ENCODE measurements at places on chromosomes 2 and 18. TPM values are rescaled to one million over a fixed set of nuclear protein-coding genes. Genes with fewer than 3 reads are reported as not detected.

GRCh38 chr2:150100336-150100735 lies 387.1 kb downstream of the RND3 start:
- no peaks in the 10 kb centered on the region for H3K27me3 ChIP-seq
- H3K27ac ChIP-seq: no peak overlapping the region
- H3K4me3 ChIP-seq: no peak overlapping the region

DNA sequence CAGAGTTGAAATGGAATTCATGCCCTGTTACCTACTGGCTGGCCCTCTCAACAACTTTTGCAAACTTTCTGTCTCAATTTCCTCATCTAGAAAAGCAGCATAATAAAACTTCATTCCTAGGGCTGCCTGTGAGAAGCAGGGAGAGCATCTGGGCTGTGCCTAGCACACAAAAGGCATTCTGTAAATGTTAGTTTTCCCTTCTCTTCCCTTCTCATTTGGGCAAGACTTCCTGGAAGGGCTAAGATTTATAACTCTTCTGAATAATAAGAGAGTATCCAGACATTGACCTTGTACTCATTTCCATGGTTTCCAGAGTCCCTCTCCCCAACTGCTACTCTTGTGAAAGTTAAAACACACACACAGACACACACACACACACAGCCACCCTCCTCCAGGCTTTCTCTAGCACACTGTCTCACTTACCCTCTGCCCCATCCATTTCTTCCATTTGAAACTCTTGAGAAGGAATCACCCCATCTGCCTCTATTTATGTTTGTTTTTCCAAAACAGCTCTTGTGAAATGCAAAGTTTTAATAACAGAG lies 302.1 kb downstream of the SMAD2 start:
- H3K4me1 ChIP-seq: no peaks in the 10 kb centered on the region
- DNase-seq: no peak
- no peak overlapping the region for H3K4me3 ChIP-seq
- H3K27me3 ChIP-seq: no peaks in the 10 kb centered on the region
- no peaks in the 10 kb centered on the region for H3K36me3 ChIP-seq

- H3K4me3 ChIP-seq: no peak overlapping the region
- peaks cover 29% of the 10 kb centered on the region for H3K36me3 ChIP-seq
- peak overlapping the region; percentile 80 for H3K27ac ChIP-seq
- no peaks in the 10 kb centered on the region for H3K27me3 ChIP-seq
- DNase-seq: no peak
- peaks cover 9% of the 10 kb centered on the region for H3K4me1 ChIP-seq
Observed at GRCh38 chr2:27672723-27673486, 9.2 kb downstream of the SLC4A1AP start.

DNA sequence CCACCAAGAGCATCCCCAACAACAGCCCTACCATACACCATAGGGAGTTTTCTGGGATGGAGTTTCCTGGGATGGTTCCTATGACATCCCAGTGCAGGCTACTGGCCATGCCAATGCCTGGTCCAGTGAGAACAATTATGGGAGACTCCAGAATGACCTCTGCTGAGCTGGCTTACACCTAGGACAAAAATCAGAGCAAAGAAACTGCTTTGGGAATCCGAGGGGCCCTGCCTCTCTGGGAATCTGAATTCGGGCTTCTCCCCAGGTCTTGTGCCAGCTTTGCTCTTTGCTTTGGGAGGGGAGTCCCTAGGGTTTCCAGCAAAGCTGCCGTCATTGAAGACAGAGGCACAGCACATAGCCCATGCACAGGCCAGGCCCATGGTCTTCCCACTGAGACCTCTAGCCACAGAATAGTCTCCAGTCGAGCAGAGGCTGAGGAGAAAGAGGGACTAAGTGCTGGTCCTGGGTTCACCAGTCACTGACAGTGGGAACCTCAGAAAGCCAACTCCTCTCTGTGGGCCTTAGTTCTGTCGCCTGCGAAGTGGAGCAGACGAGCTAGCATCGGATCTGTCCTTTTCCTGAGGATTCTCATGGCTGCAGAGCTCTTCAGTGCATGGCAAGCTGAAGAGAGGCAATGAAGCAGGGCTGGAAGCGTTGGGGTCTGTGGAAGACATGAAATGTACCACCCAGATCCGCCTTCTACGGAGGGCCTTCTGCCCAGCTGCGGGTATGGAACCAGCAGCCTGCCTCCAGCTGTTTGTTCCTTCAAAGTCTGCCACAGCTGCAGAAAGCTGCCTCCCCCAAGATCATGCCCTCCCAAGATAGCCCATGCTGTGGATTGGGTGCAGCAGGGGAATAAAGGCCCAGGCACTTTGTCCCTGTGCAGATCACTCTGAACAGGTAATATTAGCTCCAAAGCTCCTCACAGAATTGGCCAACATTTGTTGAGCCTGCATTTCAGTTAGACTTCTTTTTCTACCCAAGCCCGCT lies 11.2 kb upstream of the LBH start:
- H3K27ac ChIP-seq: no peak overlapping the region
- H3K4me1 ChIP-seq: peaks cover 50% of the 10 kb centered on the region
- DNase-seq: no peak

DNA sequence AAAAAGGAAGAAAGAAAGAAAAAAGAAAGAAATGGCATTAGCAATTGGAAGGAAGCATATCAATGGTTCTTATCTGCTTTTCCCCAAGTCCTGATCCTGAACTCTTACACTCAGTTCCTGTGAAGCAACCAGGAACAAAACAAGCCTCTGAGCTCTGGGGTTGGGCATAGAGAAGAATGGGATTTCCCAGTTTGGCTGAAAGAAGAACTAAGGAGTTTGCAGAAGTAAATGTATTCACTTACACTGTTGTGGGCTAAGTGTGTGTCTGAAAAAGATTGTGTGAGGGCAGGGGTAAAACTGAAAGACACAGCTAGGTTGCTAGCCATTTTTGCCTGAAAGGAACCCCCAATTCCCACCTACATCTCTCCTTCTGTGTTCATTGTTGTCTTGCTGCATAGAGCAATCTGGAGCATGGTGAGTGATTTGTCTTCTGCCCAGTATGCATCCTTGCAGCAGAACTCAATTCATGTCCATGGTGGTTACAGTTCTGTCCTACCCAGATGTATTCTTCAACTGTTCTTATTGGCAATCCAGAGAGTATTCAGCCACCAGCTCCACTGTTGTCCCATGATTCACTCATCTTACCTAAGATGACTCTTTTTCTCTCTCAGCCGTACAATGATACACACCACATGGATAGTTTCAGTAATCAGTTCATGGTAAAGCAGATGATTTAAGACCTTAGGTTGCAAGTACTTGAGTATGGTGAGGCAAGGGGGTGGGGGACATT lies 348.7 kb downstream of the ARHGAP15 start:
- H3K36me3 ChIP-seq: no peaks in the 10 kb centered on the region
- peaks cover 35% of the 10 kb centered on the region for H3K4me1 ChIP-seq
- H3K27me3 ChIP-seq: no peaks in the 10 kb centered on the region
- no peak for DNase-seq

DNA sequence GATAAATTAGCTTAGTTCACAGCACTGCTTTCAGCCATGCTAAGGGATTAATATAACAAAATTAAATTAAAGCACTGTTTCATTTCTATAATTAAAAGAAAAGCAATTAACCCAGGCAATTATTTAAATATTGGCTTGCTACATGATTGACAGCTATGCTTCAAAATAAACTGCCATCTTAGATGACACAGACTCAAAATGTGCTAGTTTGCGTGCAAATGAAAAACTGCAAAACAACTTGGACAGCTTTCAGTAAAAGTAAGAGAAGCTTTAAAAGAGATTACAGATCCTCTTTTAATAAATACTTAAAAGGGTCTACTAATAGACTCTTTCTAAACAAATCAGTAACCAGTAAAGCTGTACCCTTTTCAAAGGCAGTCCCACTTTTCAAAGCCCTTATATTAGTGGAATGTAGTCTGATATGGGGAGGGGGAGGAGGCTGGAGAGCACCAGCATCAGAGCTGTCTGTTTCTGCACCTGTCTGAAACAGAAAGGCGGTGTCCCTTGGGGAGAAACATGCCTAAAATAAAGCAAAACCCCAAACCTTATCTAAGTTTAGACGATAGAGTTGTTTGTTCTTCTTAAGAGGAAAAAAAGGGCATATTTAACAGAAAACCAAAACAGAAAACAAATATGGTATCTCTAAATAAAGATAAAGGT lies 20.8 kb downstream of the EIF2AK3 start:
- H3K27me3 ChIP-seq: no peaks in the 10 kb centered on the region
- no peak overlapping the region for H3K27ac ChIP-seq
- DNase-seq: no peak
- peaks cover 4% of the 10 kb centered on the region for H3K4me1 ChIP-seq
- no peaks in the 10 kb centered on the region for H3K36me3 ChIP-seq

GRCh38 chr2:67565761-67566160 lies 168.6 kb downstream of the ETAA1 start:
- no peak overlapping the region for H3K27ac ChIP-seq
- DNase-seq: no peak
- H3K4me3 ChIP-seq: no peak overlapping the region
- no peaks in the 10 kb centered on the region for H3K4me1 ChIP-seq
- H3K27me3 ChIP-seq: no peaks in the 10 kb centered on the region

DNA sequence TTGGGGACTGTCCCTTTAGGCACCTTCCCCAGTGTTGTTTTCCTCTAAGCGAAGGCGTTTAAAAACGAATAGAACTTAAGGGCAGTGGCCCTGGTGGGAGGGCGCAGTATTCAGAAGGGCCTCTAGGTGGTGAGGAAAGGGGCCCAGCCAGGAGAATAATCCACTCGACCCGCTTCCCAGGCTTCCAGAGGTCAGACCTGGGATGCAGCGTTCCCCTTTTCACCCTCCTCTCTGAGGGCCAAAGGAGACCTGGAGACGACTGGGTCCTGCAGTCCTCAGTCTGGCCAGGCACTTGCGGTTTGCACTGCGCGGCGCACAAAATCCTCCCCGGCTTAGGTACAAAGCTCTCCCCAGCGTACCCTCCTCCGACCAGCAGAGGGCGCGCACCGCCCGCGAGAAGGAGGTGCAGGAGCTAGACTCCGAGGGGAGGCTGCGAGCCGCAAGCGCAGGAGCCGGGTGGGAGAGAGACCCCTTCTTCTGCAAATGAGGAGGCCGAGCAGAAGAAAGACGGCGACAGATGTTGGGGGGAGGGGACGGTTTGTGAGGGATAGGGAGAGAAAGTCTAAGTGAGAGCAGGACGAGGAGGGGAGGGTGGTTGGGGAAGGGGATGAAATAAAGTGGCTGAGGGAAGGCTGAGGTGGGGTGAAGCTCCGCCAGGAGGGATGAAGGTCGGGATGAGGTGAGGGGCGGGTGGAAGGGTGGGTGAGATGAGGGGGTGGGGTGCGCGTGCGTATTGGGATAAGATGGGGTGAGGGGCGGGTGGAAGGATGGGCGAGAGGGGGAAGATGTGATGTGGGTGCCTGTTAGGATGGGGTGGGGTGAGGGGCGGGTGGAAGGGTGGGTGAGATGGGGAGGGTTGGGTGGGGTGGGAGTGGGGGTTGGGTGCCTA lies 4.9 kb downstream of the FEV start:
- H3K36me3 ChIP-seq: no peaks in the 10 kb centered on the region
- H3K4me3 ChIP-seq: peak overlapping the region; percentile 93
- H3K27ac ChIP-seq: no peak overlapping the region
- DNase-seq: peak; percentile 90

Gene DSG4
- not detected for total RNA-seq
